Testis (tissue), 5 donors: ENCODE measurements at places on chromosomes 4 and X. TPM values are rescaled to one million over a fixed set of nuclear protein-coding genes. Genes with fewer than 3 reads are reported as not detected.

The FRMPD4 gene
- 1.1 TPM for polyA plus RNA-seq

GRCh38 chr4:48902266-48902665 lies 4.3 kb downstream of the OCIAD2 start:
- no peak for DNase-seq

DNA sequence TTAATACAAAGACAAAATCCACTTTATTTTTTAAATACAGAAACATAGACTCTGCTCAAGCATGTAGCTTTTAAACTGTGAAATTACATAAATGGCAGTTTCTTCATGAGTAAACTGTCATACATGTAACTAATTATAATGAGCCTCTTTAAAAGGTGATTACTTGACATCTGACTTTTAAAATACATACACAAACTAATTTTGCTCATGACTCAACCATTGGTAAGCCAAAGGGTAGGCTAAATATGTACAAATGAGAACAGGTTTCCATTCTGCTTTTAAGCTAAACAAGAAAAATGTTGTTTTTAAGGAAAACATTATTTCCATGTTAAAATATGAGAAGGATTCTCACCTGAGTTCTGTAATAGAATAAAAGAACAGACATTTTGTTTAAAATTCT lies 27.9 kb downstream of the CAMK2D start:
- no peak for DNase-seq

- no peak for DNase-seq
These were observed 231.5 kb upstream of the AGTR2 start for GRCh38 chrX:115939070-115939469.

DNA sequence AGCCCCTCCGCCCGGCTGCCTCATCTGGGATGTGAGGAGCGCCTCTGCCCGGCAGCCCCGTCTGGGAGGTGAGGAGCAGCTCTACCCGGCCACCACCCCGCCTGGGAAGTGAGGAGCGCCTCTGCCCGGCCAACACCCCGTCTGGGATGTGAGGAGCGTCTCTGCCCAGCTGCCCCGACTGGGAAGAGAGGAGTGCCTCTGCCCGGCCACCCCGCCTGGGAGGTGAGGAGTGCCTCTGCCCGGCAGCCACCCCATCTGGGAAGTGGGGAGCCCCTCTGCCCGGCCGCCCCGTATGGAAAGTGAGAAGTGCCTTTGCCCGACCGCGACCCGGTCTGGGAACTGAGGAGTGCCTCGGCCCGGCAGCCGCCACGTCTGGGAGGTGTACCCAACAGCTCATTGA lies 74.3 kb upstream of the TNIP3 start:
- DNase-seq, result no peak

The OTUD5 gene
- polyA plus RNA-seq, result 36.2 TPM

The AFAP1 gene
- 51.4 TPM for polyA plus RNA-seq

The SSX4B gene
- not detected for polyA plus RNA-seq

- DNase-seq, result no peak
These were observed 31.6 kb downstream of the TKTL1 start for GRCh38 chrX:154327038-154327820.

DNA sequence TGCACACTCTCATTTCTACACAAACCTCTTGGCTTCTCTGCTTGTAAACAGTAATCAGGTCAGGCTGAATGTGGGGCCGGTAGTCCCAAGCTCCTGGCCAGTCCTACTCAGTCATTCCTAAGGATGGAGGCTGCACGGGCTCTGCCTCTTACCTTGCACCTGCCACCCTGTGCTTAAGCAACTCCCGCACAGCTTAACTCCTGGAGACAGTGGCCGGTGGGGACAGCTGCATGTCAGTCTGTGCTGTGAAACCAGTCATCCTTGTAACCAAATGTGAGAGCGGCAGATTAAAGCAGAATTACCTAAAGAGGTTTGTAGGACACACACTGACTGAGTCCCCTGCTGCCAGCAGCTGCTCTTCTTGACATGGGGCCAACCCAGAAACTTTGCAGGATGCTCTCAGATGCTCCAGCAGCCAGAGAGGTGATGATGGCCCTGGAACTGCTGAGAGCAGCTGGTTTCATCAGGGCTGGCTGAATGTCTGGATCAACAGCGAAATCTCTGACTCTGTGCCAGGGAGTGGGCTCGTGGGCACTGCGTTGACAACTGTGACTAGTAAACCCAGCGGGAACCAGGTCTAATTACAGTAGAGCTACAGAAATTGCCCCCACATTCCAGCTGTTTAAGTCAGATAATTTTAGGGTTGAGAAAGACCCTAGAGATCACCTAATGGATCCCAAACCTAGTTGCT lies 123.7 kb downstream of the ANAPC4 start:
- DNase-seq, result no peak

The C4orf51 gene
- polyA plus RNA-seq, result 10.6 TPM

- DNase-seq, result no peak
These were observed 103.1 kb downstream of the CHIC2 start for GRCh38 chr4:53961351-53961750.

The SLC49A3 gene
- polyA plus RNA-seq, result 23.5 TPM

DNA sequence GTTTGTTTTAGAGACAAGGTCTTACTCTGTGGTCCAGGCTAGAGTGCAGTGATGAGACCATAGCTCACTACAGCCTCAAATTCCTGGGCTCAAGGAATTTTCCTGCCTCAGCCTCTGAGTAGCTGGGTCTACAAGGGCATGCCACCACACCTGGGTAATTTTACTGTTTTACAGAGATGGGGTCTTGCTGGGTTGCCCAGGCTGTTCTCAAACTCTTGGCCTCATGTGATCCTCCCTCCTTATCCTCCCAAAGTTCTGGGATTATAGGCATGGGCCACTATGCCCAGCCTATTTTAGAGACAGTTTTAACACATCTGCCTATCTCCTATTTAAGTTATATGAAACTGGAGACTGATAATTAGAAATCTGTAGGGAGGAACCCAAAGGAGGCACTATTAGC lies 53.8 kb downstream of the SPRY1 start:
- DNase-seq, result no peak

DNA sequence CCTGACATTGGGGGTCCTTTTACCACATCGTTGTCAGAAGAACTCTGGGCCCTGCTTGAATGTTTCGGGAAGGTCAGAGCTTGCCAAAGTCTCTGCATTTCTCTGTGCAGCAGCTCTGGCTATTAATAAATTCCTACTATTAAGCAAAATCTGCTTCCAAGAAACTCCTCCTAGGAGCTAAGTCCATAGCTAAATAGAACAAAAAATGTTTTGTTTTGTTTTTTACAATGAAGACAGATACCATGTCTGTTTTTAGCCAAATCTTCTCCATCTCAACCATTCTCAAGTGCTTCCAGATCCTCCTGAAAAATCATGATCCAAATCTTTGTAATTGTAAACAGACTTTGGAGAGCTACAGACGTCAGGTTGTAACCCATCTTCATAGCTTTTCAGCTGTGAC lies 161.6 kb downstream of the SPATA18 start:
- no peak for DNase-seq

DNA sequence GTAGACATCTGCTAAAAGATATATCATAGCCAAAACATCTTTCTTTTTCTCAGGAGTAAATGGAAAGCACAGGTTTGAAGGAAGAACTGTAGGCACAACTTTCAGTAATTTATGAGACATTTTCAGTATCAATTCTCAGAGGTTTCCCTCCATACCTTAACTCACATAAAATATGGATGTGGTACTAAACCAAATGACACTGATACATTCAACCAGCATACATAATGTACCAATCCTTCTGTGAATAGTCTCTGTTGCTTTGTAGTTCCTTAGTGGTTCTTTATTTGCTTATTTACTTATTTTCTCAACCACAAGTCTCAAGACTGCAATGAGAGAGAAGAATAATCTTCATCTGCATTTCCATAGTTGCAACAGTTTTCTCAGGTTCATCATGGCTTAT lies 96.1 kb downstream of the ARHGAP24 start:
- no peak for DNase-seq

GRCh38 chrX:19658030-19658429 lies 142.7 kb upstream of the MAP3K15 start:
- no peak for DNase-seq

- peak; percentile 83 for DNase-seq
These were observed at the start of gene ANOS1 for GRCh38 chrX:8731559-8732395. ANOS1 (minus strand) TSS chrX:8732137; CDS start chrX:8732036, 101 bp downstream.

The VCX3B gene
- polyA plus RNA-seq, result 31.3 TPM

DNA sequence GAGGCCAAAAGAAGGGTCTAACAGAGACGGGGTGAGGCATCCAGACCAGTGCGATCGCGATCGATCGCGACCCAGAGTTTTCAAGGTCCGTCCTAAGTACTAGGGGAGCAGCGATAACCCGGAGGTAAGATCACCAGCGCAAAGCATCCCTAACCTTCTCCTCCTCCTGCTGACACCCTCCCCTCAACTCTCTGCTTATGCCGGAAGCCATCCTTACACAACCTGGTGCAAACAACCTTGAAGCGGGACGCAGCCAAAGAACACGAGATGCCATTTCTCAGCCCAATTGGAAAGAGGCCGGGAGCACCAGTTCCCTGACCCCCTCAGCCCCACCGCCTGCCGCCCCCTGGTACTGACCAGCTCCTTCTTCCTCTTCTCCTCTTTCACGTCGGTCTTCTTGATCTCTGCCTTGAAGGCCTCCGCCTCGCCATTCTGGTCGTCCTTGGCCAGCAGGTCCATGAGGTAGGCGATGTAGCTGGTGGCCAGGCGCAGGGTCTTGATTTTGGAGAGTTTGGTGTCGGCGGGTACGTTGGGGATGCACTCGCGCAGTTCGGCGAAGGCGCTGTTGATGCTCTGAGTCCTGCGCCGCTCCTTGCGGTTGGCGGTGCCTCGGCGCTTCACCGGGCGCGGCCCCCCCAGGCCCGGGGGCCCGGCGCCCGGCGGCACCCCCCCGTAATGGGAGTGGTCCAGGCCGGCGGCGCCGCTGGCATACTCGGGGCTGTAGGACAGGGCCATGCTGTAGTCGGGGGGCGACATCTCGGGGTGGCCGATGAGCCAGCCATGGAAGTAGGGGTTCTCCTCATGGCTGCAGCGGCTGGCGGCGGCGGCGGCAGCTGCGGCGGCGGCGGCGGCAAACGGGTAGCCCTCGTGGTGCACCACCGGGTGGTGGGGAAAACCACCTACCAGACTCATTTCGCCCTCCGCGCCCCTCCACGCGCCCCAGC lies 1.4 kb downstream of the HAND2 start:
- no peak for DNase-seq

The GATA1 gene
- 1.3 TPM for polyA plus RNA-seq

DNA sequence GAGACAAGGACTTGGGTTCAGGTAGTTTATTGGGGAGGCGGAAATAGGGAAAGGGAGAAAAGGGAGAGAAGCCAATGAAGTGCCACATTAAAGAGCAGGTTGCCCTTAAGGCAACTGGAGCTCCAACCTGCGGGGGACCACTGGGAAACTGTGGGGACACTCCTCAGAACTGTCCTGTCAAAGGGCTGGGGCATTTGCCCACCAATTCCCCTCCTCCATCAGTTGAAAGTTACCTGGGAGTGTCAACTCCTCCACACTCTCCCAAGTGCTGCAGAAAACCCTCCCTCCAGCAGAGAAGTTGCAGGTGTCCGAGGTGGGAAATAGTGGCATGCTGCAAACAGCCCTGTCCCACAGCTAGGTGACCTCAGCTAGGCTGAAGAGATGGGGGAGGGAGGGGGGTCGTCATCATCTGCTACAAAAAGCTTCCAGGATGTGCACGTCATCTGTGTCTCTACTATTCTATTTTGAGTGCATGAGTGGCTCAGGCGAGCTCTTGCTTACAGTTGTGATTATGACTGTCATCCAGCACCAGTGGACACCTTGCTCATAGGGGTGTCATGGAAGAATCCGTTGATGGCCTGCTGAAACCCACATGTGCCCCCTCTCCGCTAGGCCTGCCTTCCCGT lies 41.5 kb upstream of the XPNPEP2 start:
- DNase-seq, result no peak

The MAGEC1 gene
- polyA plus RNA-seq, result 16.2 TPM

GRCh38 chrX:73214426-73215094 lies at the start of gene NAP1L2:
NAP1L2 (minus strand) TSS chrX:73214851; CDS start chrX:73214492, 359 bp downstream.
- peak; percentile 65 for DNase-seq

GRCh38 chr4:120921456-120922380 lies 808 bp downstream of the PRDM5 start:
- peak; percentile 83 for DNase-seq

DNA sequence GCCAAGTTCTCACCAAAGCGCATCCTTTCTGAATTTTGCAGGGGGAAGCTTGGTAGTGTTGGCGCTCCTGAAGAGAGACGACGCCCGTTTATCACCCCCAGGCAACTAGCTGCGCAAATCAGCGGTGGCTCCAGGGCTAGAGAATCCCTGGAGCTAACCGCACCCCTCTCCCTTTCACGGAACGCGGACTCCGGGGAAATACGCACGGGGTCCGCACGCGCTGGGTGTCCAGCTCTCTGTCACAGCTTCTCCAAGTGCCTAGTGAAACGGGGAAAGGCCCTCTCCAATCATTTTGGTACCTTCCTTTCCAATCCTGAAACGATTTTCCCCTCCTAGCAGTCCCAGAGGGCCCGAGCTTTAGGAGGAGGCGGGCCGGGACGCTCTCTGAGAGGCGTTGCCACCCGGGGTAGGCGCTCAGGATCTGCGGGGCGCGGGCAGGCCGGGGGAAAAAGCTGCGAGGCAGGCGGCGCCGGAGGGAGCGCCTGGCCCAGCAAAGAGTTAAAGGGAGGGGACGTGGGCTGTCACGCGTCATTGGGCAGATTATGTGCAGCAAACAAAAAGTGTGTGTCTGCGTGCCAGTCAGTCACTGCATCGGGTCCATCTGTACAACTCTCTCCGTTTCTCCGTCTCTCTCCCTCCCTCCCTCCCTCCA lies at the start of gene PRDM8:
TSS of gene PRDM8 (plus strand) at position 582 of the 652 bp plus-strand sequence. CDS start 2,578 bp downstream, outside the sequence.
- no peak for DNase-seq

- DNase-seq, result no peak
These were observed 123.0 kb upstream of the AP1S2 start for GRCh38 chrX:15977644-15978043.

DNA sequence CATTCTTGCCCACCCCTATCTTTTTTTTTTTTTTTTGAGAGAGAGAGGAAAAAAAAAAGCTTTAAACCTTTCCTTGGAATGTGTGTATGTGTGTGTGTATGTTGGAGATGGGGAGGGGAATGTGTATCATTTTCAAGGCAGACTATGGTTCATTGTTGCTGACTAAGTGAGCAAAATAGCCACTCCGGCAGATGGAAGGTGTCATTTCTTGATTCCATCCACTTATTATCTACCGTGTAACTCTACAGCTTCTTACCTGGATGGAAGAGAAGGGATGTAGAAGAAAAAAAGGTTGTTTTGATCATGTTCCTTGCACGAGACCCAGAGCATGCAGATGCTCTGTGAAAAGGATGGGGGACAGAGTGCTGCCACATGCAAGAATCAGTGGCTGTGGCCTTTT lies 5.9 kb upstream of the GK2 start:
- DNase-seq, result no peak

GRCh38 chr4:6126971-6127745 lies 73.2 kb downstream of the JAKMIP1 start:
- DNase-seq, result no peak

DNA sequence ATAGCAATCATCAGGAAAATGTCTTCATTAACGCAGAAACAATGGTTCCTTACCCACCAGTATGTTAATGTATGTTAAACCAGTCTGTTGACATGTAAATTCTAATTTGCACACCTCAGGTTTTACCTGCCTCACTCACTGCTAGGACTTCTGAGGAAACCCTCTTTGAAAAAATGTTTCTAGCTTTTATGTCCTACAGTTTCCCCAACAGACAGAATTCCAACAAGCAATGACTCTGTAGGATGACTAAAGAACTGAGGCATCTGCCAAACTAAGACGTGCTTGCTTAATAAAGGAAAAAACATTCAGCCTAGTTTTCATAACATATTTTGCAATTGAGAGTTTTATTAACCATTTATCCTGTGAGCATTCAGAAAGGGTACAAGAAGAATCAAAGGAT lies 20.6 kb upstream of the SOX3 start:
- no peak for DNase-seq

The AWAT2 gene
- 0.44 TPM for polyA plus RNA-seq
